T-cell (primary cell): ENCODE measurements at places on chromosomes 2 and 18. TPM values are rescaled to one million over a fixed set of nuclear protein-coding genes. Genes with fewer than 3 reads are reported as not detected.

- no peak for DNase-seq
Measured at GRCh38 chr2:9852881-9853280, 9.6 kb downstream of the TAF1B start.

DNA sequence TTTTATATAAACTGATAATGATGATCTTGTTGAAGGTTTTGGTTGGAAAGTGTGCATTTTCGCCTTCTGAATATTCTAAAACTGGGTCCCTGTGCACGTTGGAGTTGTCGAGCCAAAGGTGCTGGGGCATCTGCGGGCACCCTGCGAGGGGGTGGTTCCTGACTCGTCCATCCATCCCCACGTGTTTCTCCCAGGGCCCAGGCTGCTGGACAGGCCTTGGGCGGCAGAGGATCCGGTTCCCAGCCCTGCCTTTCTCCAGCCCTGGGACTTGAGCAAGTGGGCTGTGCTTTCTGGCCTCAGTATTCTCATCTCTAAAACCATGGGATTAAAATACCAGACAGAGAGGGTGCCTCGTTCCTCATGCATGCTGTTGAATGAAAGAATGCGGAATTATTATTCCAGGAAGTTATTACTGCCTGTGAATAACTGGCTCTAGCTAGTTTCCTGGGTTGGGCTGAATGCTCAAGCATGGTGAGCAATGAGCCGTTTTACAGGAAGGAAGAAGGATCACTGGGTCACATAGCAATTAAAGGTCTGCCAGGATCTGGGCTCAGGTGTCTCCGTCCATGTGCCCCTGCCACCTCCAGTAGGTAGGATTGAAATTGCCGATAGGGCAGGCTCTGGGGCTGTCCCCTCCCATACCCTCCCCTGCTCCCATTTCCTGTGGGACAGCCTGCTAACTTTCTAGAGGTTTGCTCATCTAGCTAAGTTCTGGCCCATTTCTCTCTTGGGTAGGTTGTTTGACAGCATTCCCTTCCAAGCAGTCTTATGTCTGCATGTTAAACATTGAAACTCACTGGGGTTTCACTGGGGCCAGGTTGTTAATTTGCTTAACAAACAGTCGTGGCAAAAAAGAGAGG lies 77.2 kb upstream of the HS6ST1 start:
- DNase-seq, result no peak

DNA sequence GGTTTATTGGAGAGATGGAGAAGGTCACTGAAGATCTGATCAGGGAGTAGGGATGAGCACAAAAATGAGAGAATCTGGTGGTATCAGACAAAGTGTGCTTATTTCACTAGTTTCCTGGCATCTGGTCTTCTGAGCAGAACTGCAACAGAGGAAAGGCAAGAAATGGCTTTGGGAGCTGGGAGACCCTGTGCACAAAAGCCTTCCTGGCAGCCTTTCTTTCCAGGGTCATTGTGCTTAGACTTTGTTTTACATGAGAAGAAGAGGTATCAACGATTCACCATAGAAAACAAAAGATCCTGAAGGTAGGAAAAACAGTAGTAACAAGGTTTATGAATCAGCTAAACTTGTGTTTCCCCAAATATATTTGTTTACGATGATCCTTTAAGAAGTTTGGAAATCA lies 162.9 kb downstream of the CNTNAP5 start:
- DNase-seq, result no peak

- no peak for DNase-seq
Measured at GRCh38 chr2:146003337-146003736, 1483.4 kb upstream of the ZEB2 start.

DNA sequence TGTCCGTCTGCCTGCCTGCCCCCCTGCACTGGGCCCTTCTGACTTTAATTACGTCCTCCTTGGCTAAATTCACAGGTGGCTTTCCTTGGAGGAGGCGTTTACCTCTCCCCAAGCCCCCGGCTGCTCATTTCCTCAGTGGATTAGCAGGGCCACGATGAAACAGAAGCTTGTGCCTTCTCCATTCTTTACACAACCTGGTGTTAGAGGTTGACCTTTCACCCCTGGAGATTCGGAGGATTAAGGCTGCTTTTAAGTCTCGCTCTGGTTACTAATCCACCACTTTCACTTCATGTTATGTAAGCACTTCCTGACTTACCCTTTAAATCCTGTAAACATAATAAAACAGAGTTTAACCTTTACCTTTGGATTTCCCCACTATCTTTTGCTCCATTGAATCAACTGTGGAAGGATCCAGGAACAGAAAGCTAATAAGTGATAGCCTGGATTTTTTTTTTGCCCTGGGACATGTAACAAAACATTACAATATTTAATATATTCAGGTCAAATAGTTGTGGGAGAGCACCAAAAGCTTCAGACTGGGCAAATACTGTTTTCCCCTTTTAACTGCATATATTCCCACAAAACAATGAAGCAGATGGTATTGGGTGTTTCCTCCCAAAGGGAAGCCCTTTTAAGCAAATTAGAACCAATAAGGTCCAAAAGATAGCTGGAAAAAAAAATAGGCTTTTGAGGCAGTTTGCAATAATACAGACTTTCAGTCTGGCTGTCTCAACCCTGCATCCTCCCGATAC lies 370.2 kb downstream of the EN1 start:
- no peak for DNase-seq

DNA sequence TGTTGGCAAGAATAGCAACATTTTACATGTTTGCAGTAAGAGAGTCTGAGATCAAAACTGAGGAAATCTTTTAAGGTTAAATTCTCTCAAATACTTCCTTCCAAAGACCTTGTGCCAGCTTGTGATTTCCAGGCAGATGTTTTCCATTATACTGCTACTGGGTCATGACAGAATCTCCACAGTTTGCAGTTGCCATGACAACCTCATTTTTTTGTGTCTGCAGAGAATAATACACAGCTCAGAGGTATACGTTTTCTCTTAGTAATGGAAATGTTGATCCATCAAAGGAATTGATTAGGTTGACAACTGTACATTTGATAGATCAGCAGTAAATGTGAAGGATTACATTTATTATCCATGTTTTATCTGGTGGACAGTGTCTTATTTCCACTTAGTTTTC lies 29.1 kb upstream of the CSRNP3 start:
- no peak for DNase-seq

- no peak for DNase-seq
Measured at GRCh38 chr2:236705295-236706105, 135.9 kb downstream of the ACKR3 start.

GRCh38 chr2:230503798-230504197 lies 87.8 kb downstream of the SP100 start:
- DNase-seq, result no peak

- no peak for DNase-seq
Measured at GRCh38 chr18:2569338-2570207, 1.7 kb downstream of the METTL4 start.

DNA sequence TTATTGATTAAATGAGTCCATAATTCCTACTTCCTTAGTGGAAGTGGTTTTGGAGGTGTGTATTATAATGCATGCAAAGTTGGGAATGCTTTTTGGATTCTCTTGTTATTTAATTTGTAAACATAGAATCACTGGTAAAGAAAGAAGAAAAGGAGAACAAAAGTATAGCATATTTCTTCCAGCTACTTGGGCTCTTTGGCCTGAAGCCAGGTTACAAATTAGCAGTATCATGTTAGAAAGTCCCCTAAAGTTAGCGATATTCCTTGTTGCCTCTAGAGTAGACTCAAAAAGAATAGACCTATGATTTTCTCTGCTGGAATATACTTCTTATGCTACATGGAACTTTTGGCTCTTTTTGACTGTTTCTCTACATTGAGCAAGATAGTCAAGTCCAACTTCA lies 60.6 kb upstream of the CD28 start:
- DNase-seq, result no peak

BCL11A gene
- total RNA-seq, result 11.9 TPM

GPR45 gene
- not detected for total RNA-seq

ST8SIA5 gene
- total RNA-seq, result not detected

STAM2 gene
- 14.4 TPM for total RNA-seq

TDRD15 gene
- total RNA-seq, result not detected

UNC50 gene
- 37.9 TPM for total RNA-seq
